ENCODE measurements at places on chromosomes 16 and 17. TPM values are rescaled to one million over a fixed set of nuclear protein-coding genes. Genes with fewer than 3 reads are reported as not detected.
A peak's percentile ranks its signal among the peaks of the same experiment; 100 is the strongest.

NPIPB6 gene
- polyA plus RNA-seq, result 47.5 TPM

- no peak for DNase-seq
These were observed 4.3 kb downstream of the DOC2B start for GRCh38 chr17:177155-177554.

DNA sequence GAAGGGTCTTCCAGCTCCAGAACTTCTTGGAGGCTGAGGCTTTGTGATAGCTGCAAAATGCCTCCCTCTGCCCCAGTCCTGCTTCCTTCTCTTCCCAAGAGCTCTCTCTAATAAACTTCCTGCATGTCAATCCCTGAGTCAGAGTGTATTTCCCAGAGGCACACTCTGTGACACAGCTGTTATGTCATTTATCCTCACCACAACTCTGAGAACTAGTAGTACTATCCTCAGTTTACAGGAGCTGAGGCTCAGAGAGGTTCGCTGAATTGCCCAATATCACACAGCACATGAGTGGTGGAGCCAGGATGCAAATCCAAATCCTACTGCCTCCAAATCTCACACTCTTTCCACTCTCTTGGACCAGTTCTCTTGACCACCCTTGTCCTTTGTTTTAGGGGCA, 20.0 kb downstream of the UNC45B start:
- DNase-seq, result no peak

CACNG3 gene
- polyA plus RNA-seq, result 0.32 TPM

GRCh38 chr16:65249768-65250167, 127.9 kb upstream of the CDH11 start:
- peak; percentile 85 for DNase-seq

MT1B gene
- polyA plus RNA-seq, result not detected

GRCh38 chr17:60652454-60653247, 25.0 kb upstream of the BCAS3 start:
- no peak for DNase-seq

DNA sequence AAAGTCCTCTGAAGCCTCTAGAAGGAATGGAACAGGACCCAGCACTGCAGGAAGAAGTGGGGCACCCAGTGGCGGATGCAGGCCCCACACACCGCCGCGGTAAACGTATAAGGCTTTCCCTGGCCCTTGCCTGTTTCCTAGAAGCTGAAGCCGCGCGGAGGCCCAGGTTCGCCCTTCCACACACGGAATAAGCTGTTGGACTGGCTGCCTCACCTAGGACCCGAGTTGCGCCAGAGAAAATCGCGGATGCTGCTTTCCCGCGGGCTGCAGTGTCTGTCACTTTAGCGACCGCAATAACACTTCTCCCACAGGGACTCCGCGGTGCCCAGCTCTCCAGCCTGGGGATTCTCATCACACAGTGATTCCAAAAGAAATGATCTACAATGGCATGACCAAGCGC, 1736.9 kb downstream of the TP53TG3F start:
- DNase-seq, result no peak

GRCh38 chr17:4584101-4584916, at the start of gene SMTNL2:
Gene SMTNL2 (plus strand): TSS chr17:4584529. CDS start chr17:4584606, 77 bp downstream.
- peak; percentile 54 for DNase-seq

OVCA2 gene
- polyA plus RNA-seq, result 46.3 TPM

- DNase-seq, result no peak
These were observed 21.6 kb downstream of the TK2 start for GRCh38 chr16:66528294-66528693.

- DNase-seq, result no peak
These were observed 30.3 kb upstream of the MYO15B start for GRCh38 chr17:75557075-75557851.
